ENCODE measurements at places on chromosomes 2 and 18.
A peak's percentile ranks its signal among the peaks of the same experiment; 100 is the strongest.

DNA sequence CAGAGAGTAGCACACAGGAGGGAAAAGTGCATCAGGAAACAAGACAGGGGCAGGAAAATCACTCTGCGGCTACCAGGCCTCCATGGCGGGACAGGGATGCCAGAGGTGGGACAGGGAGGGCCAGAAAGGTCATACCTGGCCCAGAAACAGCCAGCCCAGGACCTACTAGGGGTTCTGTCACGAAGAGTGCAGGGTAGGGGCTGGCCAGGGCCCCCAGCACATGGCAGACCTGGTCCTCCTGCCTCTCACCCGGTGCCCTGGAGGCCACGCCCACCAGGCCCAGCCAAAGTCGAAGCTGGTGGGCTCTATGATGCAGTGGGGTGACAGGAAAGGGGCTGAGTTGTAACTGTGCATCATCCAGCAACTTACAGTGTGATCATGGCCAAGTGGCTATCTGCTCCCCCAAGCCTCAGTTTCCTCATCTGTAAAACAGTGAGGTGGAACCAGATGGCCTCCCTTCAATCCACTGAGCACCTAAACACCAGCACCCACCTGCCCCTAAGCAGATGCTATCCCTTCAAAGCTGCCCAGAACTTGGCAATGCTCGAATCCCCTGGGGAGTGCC is 10.6 kb downstream of the CYP26B1 start:
- no peak for DNase-seq

DNA sequence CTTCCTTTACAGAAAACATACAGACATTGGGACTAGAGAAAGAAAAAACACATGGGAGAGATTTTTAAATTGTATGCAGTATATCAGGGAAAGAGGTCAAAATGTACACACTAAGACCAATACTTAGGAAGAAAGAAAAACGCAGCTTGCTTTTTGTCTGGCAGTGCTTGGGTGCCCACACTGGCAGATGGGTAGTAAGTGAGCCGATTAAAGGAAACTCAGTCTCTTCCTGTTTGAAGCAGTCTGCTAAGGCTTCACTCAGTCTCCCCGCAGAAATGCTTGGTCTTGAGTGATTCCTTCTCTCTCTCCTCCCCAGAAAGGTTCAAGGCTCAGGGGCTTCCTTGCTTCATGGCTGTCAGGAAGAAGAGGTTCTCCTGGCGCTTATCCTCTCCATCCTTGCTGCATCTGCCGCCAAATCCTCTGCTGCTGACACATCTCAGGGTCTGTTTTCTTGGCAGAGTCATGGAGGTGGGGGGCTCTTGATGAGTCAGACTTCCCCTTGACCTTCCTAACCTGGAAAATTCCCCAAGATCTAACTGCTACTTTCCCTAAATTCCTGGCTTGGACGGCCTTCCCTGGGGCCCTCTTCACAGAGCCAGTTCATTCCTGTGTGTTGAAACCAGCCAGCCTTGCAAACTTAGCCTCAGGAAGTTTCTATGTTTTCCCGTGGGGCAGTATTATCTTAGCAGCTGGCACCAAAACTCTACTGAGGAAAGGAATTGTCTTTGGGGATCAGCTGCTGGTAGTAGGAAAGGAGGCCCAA is 10.5 kb upstream of the TMSB10 start:
- no peak for DNase-seq

DNA sequence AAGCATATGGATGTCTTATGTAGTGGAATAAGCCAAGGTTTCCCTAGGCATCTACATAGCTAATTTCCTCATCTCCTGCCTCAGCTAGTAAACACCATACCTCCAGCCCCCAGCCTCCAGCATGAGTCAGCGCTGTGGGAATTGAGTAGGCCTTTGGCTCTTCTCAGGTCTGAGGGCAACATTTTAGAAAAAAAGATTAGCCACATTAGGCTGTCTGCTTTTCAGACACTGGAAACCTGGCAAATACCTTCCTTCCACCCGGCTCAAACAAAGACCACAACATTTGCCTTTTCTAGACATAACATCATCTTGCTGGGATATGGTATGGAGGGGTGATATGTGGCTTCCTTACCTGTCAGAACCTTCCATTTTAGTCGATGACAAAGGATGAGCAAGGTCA is 6.1 kb upstream of the CCDC195 start:
- DNase-seq: no peak

DNA sequence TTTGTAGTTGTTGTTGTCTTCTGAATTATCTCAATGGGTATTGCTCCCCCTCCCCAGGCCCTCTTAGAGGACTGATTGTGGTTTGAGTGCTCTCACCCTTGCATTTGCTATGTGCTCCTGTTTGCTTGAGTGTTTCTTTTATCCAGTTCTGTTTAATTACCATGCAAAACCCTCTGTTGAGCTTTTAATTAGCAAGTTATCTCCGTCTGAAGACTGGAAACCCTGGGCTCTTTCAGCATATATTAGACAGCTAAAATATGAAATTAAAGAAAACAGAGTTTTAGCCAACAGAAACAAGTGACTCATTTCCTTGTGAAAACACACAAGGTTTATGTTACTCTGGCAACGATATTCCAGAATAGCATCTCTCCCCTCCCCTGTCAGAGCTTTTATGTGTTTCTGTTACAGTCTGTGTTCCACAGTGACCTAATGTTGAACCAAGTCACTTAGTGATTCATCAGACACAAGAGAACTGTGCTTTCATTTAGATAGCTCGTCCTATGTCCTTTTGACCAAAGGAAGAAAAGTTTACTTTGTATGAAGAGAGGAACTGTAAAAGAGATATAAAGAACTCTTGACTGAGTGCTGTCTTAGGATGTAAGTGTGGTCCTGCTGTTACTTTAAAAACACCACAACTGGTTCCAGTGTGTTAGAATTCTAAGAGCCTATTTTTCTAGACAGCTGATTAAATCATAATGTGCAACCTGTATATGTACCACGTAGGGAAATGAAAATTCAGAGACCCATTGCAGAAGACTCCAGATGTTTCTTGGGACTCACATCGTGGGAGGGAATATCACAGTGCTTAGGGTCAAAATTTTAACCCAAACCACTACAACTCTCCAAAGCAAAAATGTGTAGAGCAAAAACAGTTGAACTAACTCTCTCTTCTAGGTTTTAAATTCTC is 172.8 kb upstream of the RBMS1 start:
- DNase-seq: no peak

GRCh38 chr18:8974279-8974678 is 128.2 kb upstream of the NDUFV2 start:
- no peak for DNase-seq

GRCh38 chr2:194750926-194751325 is 906.1 kb upstream of the SLC39A10 start:
- no peak for DNase-seq

DNA sequence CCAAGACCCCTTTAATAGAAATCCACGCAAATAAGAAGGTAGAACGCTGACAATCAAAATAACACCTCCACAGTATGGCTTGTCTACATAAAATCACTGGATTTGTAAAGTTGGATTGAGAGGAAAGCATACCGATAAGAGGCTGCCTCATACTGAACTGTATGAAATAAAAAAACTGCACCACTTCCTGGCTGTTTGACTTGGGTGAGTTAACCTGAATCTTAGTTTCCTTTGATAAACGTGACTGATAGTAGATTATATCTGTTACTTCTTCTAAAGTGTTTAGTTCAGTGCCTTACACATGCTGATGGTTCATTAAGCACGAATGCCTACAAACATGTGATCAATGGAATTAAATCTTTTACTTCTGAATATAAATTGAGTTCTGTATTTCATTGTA is 140.4 kb upstream of the RNF152 start:
- no peak for DNase-seq

- DNase-seq: no peak
Observed at GRCh38 chr18:78876868-78877267, 102.8 kb upstream of the SALL3 start.

- DNase-seq: no peak
Observed at GRCh38 chr18:79931475-79931874, 20.0 kb downstream of the SLC66A2 start.

- peak; percentile 47 for DNase-seq
Observed at GRCh38 chr18:63237881-63238692, 81.5 kb downstream of the BCL2 start.

- no peak for DNase-seq
Observed at GRCh38 chr18:31680831-31681568, 3.4 kb downstream of the B4GALT6 start.

DNA sequence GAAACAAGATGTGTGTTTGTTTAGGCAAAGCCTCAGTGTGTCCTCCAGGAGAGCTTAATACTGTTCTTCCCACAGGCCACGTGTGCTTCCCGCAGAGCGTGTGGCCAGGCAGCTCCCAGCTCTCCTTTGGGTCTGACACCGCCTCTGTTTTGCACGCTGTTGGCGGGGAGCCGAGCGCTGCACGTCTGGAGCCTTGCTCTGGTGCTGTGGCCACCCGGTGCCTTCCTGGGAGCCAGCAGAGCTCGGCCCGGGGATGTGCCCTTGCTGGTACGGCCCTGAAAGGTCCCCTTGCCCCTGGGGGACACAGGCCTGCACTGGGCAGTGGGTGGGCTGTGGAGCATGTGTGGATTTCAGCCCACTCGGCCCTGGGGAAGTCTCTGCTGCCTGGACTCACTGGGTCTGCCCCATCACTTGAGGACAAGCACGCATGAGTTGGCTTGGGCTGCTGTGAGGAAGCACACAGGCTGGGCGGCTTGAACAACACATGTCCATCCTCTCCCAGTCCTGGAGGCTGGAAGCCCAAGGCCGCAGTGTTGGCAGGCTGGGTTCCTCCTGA is 160.7 kb upstream of the HDAC4 start:
- DNase-seq: no peak

- DNase-seq: no peak
Observed at GRCh38 chr2:25420820-25421237, 79.1 kb upstream of the DNMT3A start.

GRCh38 chr2:49661809-49662208 is 507.5 kb upstream of the FSHR start:
- DNase-seq: no peak

GRCh38 chr2:117128461-117128860 is 686.0 kb upstream of the DDX18 start:
- peak; percentile 47 for DNase-seq

DNA sequence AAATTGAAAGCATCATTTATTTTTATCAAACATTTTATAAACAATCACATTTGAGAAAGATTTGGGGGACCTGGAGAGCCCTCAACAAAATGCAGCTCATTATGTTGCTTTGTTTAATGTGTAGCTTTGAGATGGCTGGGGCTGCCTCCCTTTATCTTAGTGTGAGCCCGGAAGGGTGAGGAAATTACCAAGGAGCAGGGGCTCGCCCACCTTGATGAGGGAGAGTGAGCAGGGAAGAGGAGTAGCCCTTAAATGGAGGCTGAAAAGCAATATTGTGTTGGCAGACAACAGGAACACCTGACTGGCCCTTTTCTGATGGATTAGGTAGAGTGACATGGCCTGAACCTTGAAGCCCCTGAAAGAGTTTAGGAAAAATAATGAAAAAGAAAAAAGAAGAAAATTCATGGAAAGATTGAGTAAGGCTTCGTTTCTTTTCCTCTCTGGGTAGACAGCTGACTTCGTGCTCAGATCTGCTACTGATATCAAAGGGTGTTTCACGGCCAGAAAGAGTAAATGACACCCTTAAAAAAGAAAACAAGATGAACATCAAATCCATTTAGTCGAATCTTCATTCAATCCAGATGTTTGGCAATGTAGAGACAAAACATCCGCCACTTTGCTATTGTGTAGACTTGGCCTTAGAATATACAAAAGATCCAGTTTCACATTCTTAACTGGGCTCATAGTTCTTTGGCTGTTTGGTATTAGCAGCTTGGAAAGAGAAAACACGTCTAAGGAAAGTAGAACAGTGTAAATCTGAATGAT is 206.5 kb upstream of the TCF4 start:
- DNase-seq: no peak

DNA sequence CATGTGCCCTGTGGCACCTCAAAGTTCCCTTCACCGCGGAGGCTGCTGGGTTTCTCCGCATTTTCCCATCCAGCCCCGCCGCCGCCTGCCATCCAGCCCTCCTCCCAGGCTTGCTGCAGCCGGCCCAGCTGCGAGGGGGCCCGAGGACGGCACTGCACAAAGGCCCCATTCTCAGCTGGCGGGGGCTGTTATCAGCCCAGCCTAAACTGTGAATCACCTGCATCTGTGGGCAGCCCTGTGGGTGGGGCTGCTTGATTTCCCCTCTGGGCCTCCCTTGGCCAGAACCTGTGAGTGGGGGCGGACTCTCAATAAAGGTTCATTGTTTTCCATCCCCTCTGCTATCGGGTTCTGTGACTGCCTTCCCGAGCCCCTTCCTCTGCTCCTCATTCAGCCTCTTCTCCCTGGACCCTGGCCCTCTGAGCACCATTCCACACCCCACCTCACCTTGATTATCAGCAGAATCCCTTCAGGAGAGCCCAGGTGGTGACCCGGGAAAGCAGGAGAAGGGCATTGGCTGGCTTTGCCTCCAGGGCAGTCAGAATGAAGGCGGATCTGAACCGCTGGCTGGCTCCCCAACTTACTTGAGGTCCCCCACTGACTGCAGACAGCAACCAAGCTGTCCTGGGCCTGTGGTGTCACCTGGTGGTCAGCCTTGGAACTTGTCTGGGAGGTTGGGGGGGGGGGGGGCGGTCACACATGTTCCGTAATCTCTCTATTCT is 204.5 kb downstream of the ZFP36L2 start:
- DNase-seq: peak; percentile 87

DNA sequence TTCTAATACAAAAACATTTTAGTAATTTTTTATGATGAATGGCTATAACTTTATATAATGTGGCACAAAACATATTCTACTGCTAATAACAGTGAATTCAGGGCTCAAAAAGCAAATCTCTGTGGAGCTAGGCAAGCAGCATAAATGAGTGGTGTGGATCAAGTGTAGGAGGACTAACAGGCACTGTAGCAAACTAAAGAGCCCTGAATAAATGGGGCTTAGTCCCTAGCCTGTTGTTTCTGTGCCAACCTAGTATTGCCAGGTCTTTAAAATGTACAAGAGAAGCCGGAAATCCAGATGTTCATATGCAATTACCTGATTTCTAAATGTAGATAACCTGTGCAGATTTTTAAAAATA is 18.5 kb downstream of the REL start:
- DNase-seq: no peak

DNA sequence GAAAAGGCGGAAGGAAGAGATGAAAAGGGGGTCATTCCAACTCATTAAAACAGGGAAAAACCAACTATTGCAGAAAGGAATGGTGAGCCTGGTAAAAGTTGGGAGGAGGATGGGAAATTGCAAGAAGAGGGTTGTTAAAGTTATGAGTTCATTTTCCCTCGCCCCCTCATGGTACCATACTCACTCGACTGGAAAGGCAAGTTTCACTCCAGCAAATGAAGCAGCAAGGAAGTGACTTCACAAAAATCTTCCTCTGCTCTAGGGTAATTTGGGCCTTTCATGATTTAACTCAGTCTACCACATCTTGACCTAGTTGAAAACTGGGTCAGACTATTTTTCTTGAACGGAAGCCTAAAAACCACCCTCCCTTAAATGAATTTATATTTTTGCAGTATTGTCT is 22.8 kb upstream of the DAW1 start:
- no peak for DNase-seq

- no peak for DNase-seq
Observed at GRCh38 chr18:24987303-24988252, 364.4 kb downstream of the ZNF521 start.

- no peak for DNase-seq
Observed at GRCh38 chr2:88686320-88686719, 5.2 kb upstream of the RPIA start.

GRCh38 chr2:168200930-168201583 is 46.3 kb downstream of the STK39 start:
- DNase-seq: no peak
